NCI-H1092 (cell line): ENCODE measurements at places on chromosomes 2 and 18.

DNA sequence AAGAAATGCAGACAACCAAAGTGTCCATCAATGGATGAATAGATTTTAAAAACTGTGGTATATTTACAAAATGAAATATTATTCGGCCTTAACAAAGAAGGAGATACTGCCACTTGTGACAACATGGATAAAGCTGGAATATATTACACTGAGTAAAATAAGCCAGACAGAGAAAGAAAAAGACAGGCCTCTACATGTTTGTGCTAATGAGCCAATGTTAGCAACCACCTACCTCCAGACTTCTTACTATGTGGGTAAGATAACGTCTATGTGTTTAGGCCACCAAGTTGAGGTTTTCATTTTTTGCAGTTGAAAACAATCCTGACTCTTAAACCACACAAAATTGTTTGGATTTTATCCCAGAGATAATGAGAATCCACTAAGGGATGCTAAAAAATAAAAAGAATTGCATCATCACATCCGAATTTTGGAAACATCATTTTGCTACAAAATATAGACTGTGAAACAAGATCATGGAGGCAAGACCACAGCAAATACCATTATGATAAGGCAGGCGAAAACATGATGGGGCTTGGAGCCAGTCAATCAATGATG, 47.0 kb downstream of the EVA1A start:
- DNase-seq: no peak

DNA sequence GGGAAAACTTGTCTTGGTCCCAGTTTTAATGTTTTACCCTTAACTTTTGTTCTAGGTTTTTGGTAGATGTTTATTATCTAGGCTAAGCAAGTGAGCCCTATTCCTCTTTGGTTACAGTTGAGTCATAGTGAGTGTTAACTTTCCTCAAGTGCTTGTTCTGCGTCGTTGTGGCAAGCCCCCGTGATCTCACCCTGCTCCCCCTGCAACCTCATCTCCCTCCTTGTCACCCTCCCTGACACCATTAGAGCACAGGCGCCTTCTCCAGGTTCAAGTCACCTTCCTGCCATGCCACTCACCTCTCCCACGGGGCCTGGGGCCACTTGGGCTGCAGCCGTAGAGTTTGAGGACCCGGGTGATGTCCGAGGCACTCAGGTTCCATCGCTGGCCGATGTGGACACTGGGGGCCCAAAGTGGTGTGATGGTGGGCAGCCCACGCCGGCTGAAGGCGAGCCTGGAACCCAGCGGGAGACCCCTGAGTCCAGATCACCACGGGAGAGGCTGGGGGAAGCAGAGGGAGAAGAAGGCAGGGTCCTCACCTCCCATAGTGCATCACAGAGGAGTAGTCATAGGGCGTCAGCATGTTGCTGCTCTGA, 8.7 kb downstream of the ASTL start:
- no peak for DNase-seq

DNA sequence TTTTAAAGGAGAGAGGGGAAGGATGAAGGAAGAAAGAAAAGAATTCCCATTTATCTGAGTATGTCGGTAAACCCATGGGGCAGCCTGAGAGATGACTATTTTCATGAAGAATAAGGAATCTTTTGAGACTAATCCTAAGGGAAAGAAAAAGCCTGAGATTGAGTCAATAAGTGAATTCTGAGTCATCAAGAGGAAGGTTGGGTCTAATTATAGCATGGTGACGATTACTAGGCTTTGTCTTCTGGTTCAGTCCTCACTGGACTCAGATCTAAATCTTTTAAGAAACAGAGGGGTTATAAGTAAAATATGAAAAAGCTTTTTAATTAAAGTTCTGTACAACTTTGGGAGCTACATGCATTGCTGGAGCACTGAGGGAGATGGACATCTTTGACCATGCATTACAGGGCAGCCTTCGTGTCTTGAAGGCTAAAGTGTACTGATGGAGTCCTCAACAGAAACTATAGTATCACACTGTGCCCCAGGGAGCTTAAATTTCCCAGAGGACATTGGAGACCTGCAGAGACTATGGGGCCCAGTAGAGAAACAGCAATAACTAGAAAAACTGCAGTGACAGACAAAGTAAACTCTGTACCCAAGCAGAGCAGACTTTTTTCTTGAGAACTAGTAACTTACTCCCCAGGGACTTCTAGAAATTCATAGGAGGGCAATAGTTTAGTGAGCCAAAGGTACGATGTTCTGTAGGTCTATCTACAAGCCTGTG, 260.9 kb downstream of the RAD51AP2 start:
- DNase-seq: no peak

- no peak for DNase-seq
Observed at GRCh38 chr2:73964223-73964622, 20.5 kb upstream of the TET3 start.

GRCh38 chr2:138035608-138036217, 71.4 kb downstream of the HNMT start:
- no peak for DNase-seq

DNA sequence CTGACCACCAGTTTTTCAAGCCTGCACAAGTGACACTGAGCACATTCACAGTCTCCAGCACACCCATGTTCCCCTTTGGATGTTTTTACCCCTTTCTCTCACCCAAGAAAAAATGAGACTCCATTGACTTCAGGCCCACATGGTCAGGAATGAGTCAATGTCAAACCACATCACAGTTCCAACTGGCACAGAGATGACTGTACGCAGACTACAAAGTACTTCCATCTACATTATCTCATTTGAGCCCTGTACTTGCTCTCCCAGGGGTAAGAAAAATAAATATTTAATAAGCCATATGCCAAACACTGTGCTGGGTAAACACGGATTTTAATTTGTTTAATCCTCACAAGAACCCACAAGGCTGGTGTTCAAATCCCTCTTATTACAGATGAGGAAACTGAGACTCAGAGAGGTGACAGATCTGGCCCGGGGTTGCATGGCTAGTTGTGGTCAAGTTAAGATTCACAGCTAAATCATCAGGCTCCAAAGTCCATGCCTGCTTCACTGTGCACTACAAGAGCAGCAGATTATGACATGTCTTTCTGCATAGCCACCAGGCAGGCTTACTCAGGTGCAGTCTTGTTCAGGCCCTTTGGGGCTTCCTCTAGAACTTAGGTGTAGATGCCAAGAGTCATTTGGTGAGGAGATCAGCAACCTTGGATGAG, 106.1 kb downstream of the TXNL1 start:
- no peak for DNase-seq

DNA sequence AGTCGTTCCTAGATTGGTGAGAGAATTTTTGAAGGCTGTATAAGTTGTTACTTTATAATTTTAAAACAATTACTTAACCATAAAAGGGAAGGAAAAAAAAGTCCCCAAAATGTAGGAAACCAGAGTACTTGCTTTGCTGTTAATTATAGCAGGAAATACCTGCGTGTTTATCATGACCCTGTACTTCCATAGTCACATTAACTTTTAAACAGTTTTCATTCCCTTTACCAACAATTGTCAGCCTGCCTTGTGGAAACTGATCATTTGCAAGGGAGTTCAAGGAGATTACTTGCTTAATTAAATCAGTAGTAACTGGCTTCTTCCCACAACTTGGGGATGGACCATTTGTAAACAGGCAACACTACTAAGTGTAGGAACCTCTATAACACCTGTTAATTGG, 6.4 kb upstream of the ITPRID2 start:
- DNase-seq: no peak

DNA sequence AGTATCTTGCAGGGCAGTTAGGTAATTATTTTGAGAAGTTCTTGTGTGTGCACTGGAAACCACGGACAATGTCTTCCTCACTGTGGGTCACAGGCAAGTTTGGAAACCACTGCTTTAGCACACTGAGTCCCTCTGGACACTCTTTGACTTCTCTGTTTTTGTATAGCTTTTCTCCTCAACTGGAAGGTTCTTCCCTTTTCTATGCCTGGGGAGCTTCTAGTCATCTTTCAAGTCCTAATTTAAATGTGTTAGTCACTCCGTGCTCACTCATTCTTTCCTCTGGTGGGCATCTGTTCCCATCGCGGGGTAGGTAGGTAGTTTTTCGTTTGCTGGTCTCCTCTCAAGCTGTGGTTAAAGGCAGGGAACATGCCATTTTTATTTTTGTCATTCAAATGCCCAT, 32.1 kb downstream of the E2F6 start:
- no peak for DNase-seq

DNA sequence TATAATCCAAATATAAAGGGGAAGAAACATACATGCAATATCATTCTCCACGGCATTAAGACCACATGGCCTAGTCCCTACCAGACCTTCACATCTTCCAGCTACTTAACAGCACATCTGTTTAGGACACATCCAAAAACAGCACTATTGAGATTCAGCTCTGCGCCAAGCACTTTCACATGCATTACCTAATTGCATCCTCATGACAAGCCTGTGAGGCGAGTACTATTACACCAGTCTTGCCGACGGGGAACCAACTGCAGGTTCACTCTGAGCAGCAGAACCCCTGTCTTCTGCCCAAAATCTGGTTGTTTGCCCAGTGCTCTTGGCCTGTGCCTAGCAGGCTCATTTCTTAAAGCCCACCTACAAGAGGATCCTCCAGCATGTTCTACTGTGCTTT, 66.7 kb downstream of the AAK1 start:
- DNase-seq: no peak

DNA sequence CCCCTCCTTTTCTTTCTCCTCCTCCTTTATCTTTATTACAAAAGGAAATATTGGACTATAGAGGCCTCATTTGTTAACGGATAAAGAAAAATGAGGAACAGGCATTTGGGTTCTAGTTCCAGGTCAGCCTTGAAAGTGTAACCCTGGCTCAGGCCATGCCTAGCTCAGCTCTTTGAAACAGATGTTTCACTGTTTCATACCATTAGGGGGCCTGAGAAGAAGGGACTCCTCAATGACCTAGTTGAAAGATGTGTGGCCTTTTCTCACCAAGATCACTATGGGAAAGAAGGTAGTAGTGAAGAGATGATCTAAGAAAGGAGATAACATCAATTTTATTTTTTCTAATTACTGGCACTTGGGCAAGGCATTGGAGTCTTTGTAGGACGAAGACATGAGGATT, 952.7 kb downstream of the SLC4A3 start:
- no peak for DNase-seq
